ENCODE measurements at places on chromosomes 5 and 9. TPM values are rescaled to one million over a fixed set of nuclear protein-coding genes. Genes with fewer than 3 reads are reported as not detected.

The WNT8A gene
- total RNA-seq: 0.82 TPM

- DNase-seq: no peak
Measured at GRCh38 chr5:91074615-91075014, 308.5 kb downstream of the ARRDC3 start.

- no peak for DNase-seq
Measured at GRCh38 chr5:66896171-66896570, 300.0 kb downstream of the MAST4 start.

DNA sequence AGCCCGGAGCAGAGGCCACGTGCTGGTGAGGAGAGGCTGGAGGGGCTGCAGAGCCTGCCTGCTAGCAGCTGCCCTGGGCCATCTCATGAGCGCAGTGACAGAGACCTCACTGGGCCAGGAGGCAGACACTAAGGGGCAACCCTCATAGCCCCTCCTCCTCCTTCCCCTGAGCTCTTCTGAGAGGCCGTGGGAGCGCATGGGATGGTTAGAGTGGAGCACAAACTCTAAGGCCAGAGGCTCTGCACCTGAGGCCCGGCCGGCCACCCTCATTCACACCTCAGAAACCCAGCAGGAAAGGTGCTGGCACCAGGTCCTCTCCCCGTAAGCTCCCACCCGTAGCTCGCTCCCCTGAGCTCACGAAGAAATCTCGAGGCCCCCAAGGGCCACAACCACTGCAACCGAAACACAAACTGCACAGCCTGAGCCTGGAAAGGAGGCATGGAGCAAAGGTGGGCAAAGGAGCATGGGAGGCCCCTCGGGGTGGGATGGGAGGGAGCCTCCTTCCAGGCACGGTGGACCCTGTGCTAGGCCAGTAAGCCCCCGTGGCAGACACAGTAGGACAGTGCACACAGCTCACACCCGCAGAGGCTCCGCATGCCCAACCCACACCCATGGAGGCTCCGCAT is 17.7 kb downstream of the CAMSAP1 start:
- no peak for DNase-seq
